ENCODE measurements at places on chromosomes 7 and 10.

DNA sequence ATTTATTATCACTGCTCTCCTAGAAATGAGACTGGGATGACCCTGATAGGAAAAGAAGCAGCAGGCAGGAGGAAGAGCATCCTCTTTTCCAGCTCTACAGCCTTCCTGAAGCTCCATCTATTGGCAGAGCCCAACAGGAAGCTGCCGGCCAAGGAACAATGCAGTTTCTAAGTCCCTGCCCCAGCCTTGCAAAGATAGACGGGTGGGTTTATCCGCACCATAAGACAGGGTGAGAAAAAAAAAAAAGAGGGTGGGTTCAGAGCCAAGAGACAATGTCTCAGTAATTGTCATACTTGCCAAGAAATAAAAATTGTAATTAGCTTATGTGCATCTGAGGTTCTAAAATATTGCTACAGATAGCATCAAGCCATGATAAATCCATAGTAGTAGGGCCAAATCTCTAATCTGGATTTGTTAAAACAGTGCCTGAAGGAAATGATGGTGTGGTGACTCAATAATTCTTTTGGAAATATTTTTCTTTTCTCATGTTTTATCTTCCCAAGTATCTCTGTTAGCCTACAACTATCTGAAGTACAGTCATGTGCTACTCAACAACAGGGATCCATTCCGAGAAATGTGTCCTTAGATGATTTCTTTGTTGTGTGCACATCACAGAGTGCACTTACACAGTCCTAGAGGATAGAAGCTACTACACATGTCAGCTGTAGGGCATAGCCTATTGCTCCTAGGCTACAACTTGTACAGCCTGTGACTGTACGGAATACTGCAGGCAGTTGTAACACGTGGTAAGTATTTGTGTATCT, 242.9 kb upstream of the CXCL12 start:
- no peak for DNase-seq

DNA sequence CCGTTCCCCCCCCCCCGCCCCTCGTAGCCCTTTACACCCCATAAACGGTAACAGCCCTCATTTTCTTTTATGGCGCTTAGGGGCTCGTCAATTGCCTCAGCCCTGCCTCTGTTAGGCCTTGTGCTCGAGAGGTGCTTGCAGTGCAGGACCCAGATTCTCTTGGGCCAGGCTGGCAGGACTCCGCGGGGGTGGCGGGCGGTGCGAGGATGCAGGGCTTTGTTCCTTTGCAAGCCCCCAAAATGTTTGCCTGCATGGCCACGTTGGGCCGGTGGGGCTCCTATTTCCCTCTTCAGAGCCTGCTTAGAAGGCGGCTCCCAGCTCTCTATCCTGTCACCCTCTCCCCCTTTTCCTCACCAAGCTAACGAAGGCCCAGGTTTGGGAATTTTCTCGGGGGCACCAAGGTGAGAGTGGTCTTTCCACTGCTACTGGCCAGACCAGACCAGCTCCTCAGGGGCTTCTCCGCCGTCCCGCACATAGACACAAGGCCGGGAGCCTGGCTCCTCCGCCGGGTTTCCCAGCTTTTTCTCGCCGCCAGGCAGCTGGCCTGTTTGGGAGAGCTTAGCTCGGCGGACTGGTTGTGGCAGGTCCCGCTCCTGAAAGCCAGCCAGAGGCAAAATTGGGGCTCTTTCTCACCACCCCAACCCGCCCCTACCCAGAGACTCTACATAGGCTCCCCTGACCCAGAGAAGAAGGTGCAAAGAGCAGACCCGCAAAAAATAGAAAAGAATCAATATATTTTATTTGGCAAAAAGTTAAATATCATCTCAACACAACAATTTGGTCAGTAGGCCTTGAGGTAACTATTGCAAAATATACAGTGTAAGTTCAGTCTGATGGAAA, 3.4 kb downstream of the HOXA9 start:
- DNase-seq: no peak

DNA sequence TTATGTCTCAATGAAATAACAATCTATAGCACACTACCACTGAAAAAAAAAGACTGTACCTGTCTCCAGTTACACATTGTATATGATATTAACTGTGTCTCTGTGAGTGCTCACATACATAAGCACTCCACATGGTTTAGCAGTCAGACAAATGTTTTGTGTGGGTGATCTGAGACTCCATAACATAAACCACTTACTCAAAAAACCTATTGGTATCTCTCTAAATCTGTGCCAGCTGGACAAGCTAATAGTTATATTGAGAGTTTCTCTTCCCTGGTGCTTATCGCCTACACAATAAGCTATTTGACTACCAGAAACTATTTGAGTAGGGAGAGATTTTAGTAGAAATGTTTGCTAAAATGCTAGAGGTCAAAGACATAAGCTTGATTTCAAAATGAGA, 190.1 kb upstream of the AGR3 start:
- no peak for DNase-seq

DNA sequence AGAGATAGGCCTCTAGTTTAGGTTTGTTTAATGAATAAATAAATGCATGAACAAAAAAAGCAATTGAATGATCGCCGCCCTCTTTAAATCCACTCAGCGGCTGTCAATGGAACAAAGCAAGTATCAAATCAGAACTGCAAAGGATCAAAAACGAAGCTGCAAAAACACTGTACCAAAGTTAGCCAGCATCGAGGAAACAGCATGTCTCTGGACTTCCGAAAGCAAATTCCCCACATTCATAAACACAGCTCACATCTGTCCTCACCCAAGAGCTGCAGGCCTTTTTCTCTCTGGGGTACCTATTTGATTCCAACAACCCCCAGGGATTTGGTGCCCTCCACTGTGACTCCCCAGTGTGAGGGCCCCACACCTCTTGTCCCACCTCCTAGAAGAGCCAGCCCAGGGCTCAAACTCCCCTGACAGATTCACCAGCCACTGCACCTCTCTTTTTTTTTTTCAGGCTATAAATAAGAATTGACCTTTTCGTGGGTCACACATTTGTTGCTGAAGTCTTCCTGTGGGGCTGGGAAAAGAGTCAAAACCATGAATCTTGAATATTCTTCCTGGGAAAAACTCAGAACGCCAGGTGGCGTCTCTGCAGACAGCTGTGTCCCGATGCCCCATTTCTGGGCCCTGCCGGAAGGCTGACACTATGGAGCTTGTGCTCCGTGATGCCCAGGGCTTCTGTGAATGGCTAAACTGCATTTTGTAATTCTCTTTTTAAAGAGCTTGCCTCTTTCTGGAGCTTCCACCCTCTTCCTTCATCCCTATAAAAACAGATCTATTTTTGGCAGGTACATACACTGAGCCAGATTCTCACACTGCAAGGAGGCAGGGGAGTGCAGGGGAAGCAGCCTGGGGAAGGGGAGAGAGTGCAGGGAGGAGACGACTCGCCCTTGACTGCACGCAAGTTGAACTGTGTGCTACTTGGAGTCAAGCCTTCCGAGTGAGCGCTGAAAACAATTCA, 51.7 kb downstream of the HSPA12A start:
- no peak for DNase-seq

GRCh38 chr7:104883248-104883717, 130.7 kb upstream of the KMT2E start:
- DNase-seq: no peak

DNA sequence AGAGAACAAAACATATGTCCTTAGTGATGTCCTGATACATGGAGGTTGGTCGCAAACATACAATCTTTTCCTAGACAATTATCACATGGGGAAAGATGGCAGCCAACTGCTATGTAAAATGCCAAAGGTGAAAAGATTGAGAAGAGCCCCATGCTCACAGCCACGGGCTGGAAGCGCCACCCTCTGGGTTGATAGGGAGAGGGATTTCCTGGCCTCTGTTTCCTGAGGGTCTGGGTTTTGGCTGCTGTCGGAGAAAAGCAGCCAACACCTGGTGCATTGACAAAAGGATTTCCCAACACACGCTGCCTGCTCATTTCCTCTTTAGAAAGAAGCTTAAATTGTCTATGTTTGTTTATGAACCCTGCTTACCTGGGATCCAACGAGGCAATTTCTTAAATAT, 43.8 kb downstream of the ITIH5 start:
- DNase-seq: no peak

- DNase-seq: no peak
These were observed 35.5 kb downstream of the SORCS1 start for GRCh38 chr10:107129000-107129399.

- no peak for DNase-seq
These were observed 118.4 kb downstream of the GRM3 start for GRCh38 chr7:86762129-86762528.

- no peak for DNase-seq
These were observed 7.0 kb downstream of the TAX1BP1 start for GRCh38 chr7:27746978-27747377.

GRCh38 chr10:77661674-77662073, 24.1 kb upstream of the KCNMA1 start:
- no peak for DNase-seq

DNA sequence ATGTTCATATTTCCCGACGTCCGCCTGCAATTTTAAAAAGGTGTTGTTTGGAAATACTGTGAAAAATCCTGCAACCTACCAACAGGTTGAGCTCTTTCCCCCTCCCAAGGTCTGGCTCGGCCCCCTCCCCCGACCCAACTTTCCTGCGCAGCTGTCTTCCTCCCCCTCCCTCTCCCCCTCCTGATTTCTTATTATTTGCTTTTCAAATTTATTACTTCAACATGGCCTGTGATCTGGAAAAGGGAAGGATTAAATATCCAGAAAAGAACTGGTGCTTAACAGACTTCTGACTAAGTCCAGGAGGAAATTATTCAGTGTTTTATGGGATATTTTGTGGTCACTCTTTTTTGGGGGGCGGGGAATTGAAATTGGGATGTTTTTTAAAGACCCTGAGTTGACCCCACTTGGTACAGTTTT, 2.4 kb downstream of the ARID5B start:
- no peak for DNase-seq

DNA sequence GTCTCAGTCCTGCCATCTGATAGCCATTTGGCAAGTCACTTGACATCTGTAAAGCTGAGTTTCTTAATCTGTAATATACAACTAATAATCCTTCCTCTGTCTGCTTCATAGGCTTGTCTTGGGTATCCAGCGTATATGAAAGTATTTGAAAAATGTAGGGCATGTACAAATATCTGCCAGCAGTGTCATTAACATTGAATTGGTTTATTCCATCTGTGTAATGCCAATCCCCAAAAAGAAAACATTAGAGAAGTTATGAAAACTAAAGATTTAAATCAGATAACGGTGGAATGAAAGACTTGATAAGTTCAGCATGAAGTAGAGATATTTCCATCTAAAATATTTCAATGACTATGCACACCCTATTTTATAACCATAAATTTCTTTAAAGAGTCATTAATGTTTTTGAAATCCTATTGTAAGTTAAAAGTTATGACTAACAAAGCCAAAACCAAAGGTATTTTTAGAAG, 9.8 kb upstream of the RTKN2 start:
- no peak for DNase-seq

DNA sequence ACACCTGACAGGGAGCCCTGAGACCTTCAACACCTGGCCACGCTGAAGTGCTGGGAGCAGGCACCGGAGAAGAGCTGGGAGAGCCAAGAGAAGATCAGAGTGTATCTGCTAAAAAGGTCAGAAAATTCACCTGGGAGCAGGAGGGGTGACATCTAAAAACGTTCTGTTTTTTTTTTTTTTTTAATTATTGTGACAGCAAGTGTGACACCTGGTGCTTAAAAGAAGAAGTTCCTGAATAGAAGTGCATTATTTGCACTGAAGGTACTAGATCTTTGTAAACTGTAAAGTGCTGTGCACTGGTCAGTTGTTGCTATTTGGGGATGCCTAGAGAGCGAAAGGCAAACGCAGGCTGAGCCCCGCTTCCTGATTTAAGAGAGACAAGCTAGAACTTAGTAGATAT, 422.0 kb downstream of the PLXNA4 start:
- DNase-seq: no peak

- no peak for DNase-seq
These were observed 626.9 kb downstream of the ZWINT start for GRCh38 chr10:55734112-55734511.

GRCh38 chr10:28089467-28089866, 90.6 kb upstream of the ODAD2 start:
- DNase-seq: no peak

GRCh38 chr7:120417244-120417979, 144.4 kb downstream of the KCND2 start:
- no peak for DNase-seq

DNA sequence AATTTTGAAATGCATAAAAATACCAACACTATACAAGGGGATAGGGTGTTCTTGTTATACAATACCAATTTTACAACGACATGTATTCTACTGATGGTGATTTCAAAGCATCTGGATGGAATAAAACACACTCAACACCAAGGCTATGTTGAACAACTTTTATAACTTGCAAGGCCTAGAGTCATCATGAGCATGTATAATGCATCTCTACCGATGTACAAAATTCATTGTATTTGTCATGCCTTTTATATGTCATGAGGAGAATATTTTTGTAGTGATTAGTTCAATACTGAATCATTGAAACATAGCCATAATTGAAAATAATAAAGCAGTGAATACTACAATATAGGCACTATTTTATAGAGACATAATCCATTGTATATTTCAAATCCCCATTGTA, 160.2 kb downstream of the ETV1 start:
- no peak for DNase-seq

- DNase-seq: no peak
These were observed 7.2 kb downstream of the TAS2R16 start for GRCh38 chr7:122988333-122988732.

DNA sequence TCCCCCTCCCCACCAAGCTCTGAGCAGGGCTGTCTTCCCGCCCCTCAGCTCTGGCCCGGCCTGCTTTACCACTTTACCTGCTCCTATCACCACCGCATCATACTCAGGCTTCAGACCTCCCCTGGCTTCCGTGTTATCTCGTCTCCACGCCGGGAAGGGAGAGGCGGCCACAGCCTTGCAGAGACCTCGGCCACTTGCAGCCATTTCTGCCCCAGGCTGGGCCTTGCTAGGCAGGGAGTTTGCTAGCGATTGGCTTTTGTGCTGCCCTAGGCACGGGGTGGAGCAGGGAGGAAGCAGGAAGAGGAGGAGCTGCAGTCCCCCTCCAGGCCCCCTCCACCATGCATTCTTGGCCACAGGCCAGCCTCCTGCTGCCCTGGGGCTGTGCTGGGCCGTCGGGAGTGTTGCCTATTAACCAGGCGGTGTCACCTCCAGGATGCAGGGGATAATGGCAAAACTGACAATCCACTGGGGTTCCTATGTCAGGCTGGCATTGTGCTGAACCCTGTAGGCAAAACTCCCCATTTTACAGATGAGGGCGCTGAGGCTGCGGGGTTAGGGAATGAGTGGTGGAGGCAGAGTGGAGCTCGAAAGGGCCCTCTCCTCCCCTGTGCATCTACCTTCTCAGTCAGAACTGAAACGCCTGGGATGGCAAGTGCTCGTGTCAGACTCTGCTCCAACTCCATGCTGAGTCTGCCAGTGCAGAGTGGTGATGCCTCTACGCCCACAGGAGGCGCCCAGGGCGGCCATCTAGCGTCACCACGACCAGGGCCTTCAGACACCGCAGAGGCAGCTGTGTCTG, at the start of gene PYROXD2:
PYROXD2 (minus strand) TSS at position 251 of the 799 bp plus-strand sequence; CDS start at position 204, 47 bp downstream.
- DNase-seq: peak; percentile 25

GRCh38 chr7:87000344-87000743, 59.1 kb downstream of the ELAPOR2 start:
- no peak for DNase-seq

- no peak for DNase-seq
These were observed 13.2 kb upstream of the LMBR1 start for GRCh38 chr7:156906200-156906649.

GRCh38 chr10:95346715-95347401, 56.1 kb upstream of the PDLIM1 start:
- DNase-seq: no peak

GRCh38 chr10:5073659-5074058, 20.6 kb upstream of the AKR1C3 start:
- DNase-seq: no peak

GRCh38 chr10:119651514-119652360, 557 bp downstream of the BAG3 start:
- no peak for DNase-seq
